ENCODE measurements at places on chromosomes 1 and 21. TPM values are rescaled to one million over a fixed set of nuclear protein-coding genes. Genes with fewer than 3 reads are reported as not detected.

Gene RAB42
- 2.7 TPM for total RNA-seq

Gene GPR157
- total RNA-seq = 9.0 TPM

Gene CELA2A
- total RNA-seq = not detected

Gene CHODL
- not detected for total RNA-seq

Gene UMODL1
- not detected for total RNA-seq
